Activated gamma-delta T cell (primary cell): ENCODE measurements at places on chromosomes 7 and 10.

GRCh38 chr7:41742401-41743020 lies 39.6 kb upstream of the INHBA start:
- no peak for DNase-seq

DNA sequence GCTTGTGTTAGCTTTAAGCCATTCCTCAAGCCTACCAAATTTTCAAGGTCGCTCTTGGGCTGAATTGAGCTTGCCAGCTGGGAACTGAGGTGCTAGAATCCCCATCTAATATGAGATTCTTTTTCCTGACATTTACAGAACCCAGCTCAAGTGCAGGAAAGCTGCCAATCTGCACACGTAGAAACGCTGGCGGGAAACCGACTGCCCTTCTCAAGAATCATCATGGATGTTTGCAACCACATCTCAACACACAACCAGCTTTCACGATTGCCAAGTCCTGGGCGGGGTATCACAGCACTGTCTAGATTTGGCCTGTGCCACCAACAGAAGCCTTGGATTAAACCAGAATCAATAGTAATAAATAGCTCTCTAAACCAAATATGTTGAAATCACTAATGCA lies 203.7 kb downstream of the DIP2C start:
- no peak for DNase-seq

DNA sequence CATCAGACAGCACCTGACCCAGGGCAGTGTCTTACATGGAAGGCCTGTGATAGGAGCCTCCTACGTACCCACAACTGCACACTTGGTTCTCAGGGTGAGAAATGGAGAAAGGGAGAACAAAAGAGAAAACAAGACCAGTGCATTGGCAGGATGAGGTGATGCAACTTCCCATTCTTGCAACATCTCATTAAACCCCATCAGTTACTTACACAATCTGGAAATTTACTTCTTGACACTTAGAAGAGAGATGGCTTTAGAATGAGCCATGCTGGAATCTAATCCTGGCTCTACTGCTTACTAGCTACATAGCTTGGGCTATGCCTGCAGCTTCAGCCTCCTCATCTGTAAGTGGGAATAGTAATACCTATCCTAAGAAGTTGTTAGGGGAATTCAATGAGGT lies 391.7 kb downstream of the KCNMA1 start:
- DNase-seq, result no peak

- DNase-seq, result no peak
These were observed 354.9 kb downstream of the BMPER start for GRCh38 chr7:34260279-34260678.

DNA sequence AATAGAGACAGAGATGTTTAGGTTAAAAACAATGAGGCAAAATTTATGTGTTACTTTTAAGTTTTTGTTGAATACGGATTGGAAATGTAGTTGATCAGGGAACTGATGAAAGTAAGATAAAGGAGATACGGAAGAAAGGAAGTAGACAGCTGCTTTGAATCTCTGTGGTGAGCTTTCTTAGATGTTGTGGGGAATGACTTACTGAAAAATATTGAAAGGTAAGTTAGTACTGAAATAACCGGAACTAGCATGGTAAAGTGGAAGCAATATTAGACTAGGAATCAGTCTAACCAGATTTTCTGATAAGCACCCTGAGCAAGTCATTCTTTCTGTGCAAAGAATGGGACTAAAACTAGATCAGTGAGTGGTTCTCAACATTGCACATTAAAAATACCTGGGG lies 34.8 kb downstream of the LUC7L2 start:
- no peak for DNase-seq

DNA sequence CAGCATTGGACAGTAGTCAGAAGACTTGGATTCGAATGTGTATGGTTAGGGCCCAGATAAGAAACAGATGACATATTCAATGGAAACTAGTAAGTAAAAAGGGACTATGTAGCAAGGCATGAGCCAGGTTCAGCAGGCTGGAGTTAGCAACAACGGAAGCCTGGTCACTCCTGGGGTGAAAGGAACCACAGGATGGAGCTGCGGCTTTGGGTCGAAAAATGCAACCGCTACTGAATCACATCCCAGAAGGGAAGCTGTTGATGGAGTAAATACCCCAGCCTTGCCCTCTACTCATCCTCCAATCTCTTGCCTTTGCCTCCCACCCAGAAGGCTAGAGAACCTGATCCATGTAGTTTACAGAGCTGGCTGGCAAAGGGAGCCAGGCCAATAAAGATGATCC lies 37.5 kb upstream of the EGR2 start:
- no peak for DNase-seq

DNA sequence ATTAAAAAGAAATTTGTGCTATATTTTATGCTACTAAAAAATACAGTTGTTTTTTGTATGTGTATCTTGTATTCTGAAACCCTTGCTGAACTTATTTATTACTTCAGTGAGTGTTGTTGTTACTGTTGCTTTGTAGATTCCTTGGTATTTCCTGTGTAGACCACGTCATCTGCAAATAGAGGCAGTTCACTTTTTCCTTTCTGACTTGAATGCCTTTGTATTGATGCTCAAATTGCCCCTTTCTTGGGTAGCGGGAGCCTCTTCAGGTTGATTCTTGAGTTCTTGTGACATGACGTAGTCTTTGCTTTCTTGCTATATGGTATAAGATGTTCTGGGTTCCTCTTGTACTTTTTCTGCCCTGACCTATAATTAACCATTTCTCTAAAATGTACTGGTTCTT lies 504.1 kb downstream of the SDK1 start:
- DNase-seq, result no peak
